Lower leg skin (tissue), 4 donors: ENCODE measurements at places on chromosomes 6 and 20. TPM values are rescaled to one million over a fixed set of nuclear protein-coding genes. Genes with fewer than 3 reads are reported as not detected.

Gene RFX6
- not detected for total RNA-seq

Gene GTPBP2
- total RNA-seq: 38.1 TPM

Gene KCNQ5
- 0.52 TPM for total RNA-seq

Gene BPIFB4
- total RNA-seq: not detected

Gene MROH8
- total RNA-seq: 0.59 TPM

Gene POPDC3
- not detected for total RNA-seq

DNA sequence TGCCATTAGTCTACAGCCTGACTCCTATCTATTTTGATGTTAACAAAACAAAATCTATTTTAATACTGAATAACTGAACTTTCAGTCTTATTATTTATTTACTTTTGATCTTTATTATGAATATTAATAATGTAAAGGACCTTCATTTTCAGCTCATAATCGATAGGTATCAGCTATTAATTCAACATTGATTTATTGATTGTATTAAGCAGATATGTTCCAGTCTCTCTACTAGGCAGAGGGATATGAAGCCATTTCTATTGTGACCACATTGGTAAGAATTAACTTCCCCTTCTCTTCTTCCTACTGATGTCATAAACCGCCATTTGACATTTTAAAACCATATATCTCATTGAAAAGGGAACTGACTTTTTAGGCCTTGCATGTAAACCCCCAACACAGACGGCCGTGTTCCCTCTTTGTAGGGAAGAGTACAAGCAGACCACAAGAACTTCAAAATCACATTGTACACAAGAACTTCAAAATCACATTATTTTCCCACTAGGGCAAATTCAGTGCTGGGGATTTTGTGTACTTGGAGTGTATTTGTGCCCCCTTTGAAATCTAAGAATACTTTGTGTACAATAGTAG lies 69.5 kb upstream of the FABP7 start:
- no peak for DNase-seq

DNA sequence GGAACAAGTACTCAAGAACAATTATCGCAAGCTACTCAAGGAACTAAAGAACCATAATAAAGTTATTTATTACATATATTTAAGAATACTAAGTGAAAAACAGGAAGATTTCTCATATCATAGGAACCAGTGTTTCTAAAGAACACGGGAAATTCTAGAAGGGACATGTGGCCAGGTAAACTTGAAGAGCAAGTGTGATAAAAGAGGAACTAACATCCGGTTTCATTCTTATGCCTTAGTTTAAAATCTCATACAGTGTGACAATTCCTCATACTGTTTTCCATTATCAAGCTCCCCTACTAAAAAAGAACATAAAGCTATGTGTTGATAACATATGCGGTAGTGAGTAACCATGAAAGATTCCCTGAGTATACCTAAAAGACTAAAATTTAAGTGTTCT lies 163.5 kb upstream of the SHLD1 start:
- no peak for DNase-seq

DNA sequence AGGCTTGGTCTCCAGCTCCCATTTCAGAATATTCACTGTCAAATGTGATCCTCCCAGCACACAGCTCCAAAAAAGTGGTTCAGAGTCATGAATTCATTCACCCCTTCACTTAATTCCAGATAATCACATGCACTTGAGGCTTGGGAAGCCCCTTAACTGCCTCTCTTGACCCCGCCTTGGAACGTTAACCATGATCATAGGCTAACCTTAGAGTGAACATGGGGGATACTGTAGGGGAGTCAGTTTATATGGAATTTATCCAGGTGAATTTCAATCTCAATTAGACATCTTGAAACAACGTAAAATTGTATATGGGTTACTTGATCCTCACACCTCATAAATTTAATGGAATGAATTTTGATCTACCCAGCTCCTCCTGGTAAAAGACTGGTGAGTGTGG lies 346.8 kb upstream of the ARID1B start:
- DNase-seq: no peak

DNA sequence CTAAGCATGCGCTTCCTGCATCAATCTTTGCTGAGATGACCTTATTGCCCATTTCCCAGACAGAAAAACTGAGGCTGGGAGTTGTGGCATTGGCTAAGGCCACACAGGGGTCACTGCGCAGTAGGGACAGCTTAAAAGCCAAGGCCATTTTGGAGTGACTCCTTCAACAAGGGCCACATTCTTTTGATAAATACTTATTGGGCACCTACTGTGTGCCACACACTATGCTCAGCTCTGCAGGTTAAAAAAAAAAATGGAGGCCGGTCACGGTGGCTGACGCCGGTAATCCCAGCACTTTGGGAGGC lies 108.6 kb downstream of the CEBPB start:
- DNase-seq: no peak

DNA sequence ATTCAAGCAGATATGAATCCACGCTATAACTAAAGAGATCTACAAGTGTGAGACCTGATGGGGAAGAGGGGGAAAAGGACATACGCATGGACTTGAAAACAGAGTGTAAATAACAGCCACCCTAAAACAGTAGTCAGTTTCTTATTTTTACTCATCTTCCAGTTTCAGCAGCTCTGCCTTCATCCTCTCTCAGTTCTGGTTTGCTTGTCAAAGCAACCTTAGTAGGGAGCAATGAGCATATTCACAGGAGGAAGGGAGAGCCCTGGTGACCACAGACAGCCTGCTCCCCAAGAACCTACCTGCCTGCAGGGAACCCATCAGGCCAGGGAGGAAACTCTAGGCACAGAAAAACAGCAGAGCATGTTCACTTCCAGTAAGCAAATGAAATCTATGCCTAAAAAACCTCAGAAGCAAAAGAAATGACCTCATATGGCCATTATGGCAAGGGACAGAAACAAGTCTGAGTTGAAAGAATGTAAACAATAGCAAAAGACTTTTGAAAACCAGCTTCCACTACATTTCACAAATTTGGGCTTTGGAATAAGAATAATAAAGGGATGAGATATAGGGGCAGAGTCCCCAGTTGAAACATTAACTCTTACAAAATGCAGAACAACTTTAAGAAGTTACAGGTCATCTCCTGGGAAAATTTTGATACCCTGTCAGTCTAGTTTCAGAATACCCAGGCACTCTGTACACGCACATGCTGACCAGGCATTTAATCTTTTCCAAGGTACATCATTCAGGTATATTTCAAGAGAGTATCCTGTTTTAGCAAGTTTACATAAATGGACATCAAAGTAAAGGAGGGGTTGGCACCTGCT lies 120.8 kb upstream of the BCLAF1 start:
- DNase-seq: no peak
